ENCODE measurements at places on chromosomes 12 and 14. TPM values are rescaled to one million over a fixed set of nuclear protein-coding genes. Genes with fewer than 3 reads are reported as not detected.

The RBM19 gene
- polyA plus RNA-seq, result 17.1 TPM

The DLST gene
- polyA plus RNA-seq, result 70.7 TPM

The ENDOU gene
- polyA plus RNA-seq, result 0.71 TPM

The FAM186B gene
- polyA plus RNA-seq, result 1.8 TPM

The SLC7A8 gene
- polyA plus RNA-seq, result 2.9 TPM

The KRT71 gene
- not detected for polyA plus RNA-seq

DNA sequence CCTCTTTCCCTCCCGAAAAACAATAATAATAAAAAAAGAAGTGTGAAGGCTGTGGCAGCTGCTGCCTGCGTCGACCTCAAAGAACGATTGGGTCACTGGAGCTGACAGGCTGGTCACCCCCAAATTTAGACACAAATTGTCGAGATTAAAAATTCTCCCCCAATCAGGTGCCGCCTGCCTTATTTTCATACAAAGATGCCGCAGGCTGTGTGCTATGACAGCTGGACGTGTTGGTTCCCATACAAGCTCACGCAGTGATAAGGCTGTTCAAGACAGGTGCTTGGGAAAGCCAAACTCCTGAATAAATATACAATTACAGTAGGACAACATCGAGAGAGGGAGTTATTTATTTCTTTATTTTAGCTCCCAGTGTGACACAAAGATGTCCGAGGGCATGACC, 1041.8 kb downstream of the VRK1 start:
- DNase-seq, result no peak

- DNase-seq, result no peak
These were observed 406.9 kb downstream of the RAD51B start for GRCh38 chr14:68226523-68226922.

- DNase-seq, result no peak
These were observed 57.6 kb downstream of the PELI2 start for GRCh38 chr14:56175773-56176172.

DNA sequence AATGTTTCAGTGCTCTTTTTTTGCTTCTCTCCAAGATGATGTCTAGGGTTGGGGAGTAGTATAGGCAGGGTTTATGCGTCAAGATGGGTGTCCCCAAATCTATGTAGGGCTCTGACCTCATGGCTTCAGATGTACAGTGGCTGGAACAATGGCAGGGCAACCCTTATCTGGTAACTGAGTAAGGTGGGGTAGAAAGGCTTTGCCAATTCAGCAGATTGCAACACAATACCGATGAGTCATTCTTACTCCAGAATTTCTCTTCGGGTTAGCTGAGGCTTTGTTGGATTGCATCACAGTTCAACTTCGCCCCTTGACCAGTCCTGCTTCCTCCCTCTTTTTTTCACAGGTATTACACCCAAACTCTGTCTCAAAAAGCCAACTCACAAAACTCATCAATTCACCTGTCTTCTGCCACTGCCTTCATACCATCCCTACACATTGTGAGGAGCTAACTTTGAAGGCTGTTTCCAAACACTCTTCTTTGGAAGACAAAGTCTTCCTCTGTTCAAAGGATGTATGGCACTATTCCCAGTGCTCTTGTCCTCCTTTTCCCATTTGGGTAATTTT, 190.2 kb upstream of the CNOT2 start:
- no peak for DNase-seq

DNA sequence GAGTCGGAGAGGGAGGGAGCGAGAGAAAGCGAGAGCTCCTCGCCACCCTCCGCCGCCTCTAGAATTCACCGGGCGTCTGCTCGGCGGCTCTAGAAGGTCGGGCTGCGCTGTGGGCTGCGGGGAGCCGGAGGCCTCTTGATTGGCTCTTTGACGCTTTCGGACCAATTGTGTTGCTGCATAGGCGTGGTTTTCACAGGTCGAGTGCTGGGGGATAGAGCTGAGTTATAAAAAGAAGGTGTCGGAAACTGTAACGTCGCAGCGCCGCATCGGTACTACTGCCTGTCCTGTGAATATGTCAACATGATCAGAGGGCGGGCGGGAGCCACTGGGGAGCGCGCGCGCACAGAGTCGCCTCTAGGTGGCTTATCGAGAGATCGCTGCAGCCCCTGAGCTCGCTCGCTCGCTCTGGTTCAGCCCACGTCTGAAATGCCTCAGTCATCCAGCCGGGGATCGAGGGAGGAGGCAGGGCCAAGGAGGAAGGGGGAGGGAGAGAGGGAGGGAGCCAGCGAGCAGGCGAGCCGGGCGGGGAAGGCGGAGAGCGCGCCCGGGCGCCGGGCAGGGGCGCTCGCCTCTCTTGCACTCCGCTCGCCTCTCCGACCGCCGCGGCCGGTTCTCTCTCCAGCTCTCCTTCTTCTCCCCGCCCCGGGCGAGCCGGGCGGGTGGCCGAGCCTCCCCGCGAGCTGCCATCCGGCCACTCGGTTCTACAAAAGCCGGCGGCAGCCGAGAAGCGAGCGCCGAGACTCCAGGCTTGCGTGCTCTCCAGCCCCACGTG, at the start of gene TBX3:
Gene TBX3, minus strand, starts transcription at position 78 of the 772 bp plus-strand sequence. CDS start 975 bp downstream, outside the sequence.
- DNase-seq, result peak; percentile 96

DNA sequence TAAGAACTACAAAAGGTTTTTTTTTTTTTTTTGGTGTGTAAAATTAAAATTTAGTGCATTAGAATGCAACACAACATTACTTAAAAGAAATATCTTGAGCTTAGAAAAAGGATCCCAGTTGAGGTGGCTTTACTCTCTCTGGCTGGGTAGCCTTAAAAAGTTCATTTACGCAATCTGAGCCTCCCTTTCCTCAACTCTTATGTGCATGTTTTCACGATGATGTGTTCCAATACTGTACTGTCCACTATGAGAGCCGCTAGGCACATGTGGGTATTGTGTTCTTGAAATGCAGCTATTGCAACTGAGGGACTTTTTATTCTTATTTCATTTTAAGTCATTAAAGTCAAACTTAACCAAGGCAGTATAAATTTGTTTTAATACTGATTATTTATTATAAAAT, 460.9 kb upstream of the SYT1 start:
- DNase-seq, result no peak

GRCh38 chr12:104309446-104309993, 6.0 kb downstream of the EID3 start:
- DNase-seq, result no peak

- no peak for DNase-seq
These were observed 168.5 kb upstream of the RTL1 start for GRCh38 chr14:101072070-101072469.

GRCh38 chr14:101961011-101961721, 3.2 kb upstream of the DYNC1H1 start:
- DNase-seq, result no peak

DNA sequence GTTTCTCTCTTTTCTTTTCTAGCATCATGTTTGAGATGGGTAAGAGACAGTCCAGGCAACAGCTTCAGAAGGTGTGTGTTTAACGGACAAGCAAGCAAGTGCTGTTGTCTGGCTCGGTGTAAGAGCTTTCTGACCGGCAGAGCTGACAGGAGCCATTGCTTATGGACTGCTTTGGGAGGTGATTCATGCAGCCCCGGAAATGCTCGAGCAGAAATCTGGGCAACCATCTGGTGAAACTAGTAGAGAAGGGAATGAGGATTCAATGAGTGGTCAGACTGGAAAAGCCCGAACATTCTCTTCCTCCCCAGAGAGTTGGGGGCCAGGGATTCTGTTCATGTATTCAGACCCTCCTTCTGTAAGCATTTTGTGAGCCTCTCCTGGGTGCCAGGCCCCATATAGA, 24.4 kb downstream of the TUNAR start:
- DNase-seq, result no peak

GRCh38 chr14:35742442-35742841, 66.7 kb downstream of the RALGAPA1 start:
- no peak for DNase-seq

- DNase-seq, result no peak
These were observed 29.8 kb downstream of the KCNA1 start for GRCh38 chr12:4939418-4940023.

GRCh38 chr12:41683513-41684240, 461.0 kb downstream of the GXYLT1 start:
- DNase-seq, result no peak
